ENCODE measurements at places on chromosomes 4 and X. TPM values are rescaled to one million over a fixed set of nuclear protein-coding genes. Genes with fewer than 3 reads are reported as not detected.

GRCh38 chr4:55409468-55410171 is 13.9 kb downstream of the TMEM165 start:
- DNase-seq, result no peak

GRCh38 chr4:123507376-123507775 is 110.8 kb downstream of the SPRY1 start:
- DNase-seq, result no peak

DNA sequence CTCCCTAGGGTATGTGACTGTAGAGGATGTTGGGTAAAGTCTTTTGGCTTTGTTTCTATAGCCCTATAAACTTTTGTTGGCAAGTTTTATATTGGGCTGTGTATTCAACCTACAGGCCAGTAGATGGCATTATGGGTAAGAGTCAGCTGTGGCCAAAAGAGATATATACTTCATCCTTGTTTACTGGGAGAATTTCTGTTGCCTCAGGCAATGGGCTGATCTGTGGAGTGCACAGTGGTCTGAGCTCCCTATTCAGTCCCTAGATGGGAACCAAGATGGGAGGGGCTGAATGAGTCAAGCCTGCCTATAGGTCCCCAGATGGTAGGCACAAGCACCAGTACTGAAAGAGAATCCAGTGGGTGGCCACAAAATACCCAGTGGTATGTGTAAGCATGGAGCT is 580.6 kb downstream of the EPHA5 start:
- DNase-seq, result no peak

DNA sequence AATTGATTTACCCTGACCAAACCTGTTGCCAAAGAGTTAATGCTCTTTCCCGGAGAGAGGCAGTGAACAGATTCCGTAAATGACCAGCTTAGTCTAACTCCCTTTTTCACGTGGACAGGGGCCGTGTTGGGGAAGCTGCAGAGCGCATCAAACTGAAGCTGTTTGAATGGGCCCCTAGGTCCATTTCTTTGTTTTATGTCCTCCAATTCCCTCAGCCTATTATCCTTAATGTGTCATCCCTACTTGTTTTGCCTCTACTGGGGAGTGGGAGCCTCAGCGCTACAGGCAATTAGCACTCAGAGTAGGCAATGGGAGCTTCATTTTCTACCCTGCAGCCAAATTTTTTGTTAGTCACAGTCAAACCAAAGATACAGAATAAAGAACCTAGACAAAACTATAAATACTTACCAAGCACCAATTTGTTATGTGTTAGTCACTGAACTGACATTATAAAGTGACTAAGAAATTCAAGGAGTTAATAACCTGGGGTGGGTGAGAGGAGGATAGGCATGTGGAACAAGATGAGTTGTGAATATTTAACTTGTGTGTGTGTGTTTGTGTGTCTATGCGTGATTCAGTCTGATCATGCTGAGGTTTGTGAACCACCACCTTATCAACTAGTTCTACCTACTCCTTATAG is 417.4 kb downstream of the PACRGL start:
- DNase-seq, result no peak

DNA sequence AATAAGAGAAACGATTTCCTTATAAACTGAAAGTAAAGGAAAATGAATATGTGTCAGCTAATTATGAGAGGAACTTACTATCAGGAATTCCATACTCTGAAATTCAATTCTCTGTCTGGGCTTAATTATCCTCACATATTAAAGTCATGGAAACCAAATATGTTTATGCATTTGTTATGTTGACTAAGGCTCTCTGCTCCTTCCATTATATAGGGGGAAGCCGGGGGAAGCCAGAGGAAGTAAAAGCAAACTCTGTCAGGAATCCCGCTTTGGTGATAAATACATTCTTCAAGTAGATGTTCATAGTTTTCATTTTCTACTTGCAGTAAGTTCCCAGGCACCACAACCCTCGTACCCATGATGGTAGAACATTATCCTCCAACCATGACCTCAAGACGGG is 142.8 kb upstream of the VCX2 start:
- no peak for DNase-seq

DNA sequence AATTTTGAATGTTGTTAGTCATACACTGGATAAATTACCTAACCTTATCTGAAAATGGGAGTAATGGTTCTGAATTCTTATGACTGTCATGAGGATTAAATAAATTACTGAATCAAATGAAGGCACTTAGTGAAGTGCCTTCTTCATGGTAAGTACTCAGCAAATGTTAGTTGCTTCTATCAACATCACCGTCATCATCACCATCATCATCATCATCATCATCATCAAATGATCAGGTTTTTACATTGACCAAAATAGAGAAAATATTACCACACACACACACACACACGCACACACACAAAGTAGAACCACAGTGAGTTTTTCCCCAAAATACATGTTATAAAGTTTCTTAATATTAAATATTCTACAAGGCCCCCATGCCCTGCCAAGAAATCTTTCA is 368.3 kb upstream of the FGF13 start:
- DNase-seq, result no peak

GRCh38 chrX:150099316-150099715 is 161.0 kb upstream of the EOLA2 start:
- no peak for DNase-seq

- DNase-seq, result no peak
Observed at GRCh38 chrX:9279234-9279544, 185.7 kb upstream of the TBL1X start.

DNA sequence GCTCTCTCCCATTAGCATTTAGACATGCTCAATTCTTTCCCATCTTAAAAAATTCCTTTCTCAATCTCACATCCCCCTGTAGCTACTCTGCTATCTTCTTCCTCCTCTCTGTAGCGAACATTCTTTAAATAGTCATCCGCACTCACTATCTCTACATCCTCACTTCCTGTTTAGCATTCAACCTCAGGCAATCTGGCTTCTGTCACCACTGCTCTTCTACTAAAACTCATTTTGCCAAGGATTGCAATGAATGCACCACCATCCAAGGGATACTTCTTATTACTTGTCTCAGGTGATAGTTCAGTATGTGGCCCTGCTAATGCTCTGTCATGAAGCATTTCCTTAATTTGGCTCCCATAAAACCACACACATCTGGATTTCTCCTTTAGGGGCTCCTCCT is 10.9 kb upstream of the TET2 start:
- DNase-seq, result no peak

DNA sequence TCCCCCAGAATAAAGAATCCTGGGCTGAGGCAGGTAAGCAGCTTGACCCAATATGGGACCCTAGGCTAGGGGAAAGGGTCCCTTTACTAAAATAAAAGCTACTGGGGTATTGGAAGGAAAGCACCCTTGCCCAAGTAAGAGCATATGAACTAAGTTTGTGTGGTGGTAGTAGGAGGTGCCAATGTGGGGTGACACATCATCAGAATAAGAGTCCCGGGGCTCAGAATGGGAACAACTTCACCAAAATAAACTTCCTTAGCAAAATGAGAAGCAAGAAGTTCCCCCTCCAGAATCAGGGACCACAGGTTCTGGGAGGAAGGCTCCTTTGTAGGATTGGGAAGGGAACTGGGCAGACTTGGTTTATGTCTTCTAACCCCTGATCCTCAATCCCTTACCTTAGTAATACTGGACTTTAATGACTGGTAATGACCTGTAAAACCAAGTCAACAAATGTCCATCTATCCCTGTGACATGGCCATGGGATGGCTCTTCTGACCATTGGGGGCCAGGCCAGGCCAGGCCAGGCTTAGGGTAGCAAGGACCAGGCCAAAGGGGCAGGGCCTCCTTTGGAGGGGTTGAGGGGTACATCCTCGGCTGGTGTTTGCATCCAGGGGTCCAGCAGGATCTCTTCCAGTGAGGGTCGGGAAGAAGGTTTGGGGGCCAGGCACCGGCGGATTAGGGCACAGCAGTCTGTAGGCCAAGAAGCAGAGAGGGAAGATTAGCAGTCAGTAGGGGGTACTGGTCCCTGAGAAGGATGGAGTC is 2.3 kb upstream of the SLC35A2 start:
- no peak for DNase-seq

DNA sequence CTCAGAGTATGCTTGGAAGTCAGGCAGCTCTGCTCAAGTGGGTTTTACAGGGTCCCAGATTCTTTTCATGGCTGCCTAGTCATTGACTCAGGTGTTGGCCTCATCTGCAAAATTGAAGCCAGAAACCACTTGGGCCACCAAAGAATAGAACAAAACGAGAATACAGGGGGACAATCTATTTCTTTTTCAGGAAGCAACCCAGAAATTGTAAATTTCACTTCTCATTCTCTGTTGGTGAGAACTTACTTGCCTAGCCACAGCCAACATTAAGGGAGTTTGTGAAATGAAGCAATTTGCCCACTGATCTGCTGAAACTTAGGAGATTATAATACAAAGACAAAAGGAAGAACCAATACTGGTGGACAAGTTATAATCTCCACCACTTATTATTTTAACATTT is 8.6 kb upstream of the TKTL2 start:
- DNase-seq, result no peak

DNA sequence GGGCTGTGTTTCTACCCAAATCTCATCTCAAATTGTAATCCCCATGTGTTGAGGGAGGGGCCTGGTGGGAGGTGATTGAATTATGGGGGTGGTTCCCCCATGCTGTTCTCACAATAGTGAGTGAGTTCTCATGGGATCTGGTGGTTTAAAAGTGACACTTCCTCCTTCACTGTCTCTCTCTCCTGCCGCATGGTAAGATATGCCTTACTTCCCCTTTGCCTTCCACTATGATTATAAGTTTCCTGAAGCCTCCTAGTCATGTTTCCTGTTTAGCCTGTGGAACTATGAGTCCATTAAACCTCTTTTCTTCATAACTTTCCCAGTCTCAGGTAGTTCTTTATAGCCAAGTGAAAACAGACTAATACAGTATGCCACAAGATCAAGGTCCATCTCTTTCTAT is 70.0 kb upstream of the MSX1 start:
- no peak for DNase-seq

DNA sequence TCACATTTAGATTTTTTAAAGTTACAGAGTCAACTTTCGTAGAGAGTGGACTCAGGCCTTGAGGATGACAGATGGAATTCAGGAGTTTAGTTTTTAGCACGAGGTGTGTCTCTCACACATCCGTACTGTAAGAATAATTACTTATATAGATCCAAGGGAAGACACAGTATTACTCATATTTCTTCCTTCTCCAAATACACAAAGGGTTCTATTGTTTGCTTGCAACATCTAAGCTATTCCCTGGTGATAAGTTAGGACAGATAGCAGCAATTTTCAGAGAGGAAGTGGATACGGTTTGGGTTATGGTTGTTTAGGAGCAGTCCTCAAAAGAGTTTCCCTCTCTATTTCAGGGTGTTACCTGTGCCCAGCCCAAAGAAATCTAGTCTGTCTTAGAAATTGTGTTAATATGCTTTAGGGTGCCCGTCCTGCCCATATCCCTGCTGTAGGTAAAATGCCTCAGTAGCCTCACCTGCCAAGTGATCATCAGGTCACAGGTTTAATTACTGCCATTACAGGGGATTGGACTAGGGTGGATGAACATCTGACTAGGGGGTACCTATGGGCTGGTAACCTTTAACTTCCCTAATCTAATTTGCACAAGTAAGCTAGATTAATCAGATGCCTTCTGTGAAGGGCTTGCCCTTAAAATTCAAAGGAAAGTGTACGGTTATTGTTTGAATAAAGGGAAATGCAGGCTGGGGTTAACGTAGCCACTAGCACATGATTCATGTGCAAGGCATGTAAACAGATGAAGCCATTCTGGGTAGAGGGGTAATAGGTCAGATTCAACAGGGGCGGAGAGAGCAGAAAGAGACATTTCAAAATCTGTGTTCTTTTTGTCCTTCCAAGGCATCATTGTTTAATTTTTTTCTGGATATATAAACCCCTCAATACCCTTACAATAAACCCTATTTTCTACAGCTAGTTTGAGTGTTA is 8.7 kb upstream of the PPP3CA start:
- DNase-seq, result no peak

DNA sequence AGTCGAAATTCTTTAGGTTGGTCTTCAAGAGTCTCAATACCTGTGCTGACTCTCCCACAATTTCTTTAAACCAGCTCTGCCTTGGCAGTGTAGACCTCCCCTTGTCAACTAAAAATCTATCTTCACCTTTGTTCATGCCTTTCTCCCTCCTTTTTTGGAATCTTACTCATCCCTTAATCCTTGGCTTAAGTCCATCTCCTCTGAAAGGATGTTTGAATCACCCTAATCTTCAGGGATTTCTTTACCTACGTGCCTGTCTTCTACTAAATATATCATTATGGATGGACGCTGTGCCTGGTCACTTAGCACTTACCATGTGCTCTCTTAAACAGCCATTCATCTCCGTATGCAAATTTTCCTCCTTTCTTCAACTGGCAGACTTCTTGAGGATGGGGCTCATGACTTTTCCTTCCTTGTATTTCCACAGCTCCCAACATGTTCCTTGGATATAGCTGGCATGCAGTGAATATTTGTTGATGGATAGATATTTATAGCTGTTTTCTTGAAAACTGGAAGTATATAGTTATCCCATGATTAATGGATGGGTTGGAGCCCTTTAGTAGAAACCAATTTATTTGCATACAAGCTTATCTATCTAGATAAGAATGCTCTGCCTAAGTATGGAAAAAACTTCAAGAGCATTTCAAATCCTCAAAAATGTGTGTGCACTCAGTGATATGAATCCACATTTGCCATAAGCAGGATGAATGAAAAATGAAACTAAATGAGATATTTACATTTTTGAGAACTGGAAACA is 166.6 kb downstream of the SPRY1 start:
- DNase-seq, result no peak

GPR173 gene
- 28.6 TPM for polyA plus RNA-seq

PCDH18 gene
- 147 TPM for polyA plus RNA-seq

CCKAR gene
- polyA plus RNA-seq, result not detected

DIPK2B gene
- polyA plus RNA-seq, result 8.3 TPM

FAM9C gene
- polyA plus RNA-seq, result 0.64 TPM

HTN3 gene
- not detected for polyA plus RNA-seq

BCORL1 gene
- 24.8 TPM for polyA plus RNA-seq

Data from left renal cortex interstitium (tissue), 4 donors.